ENCODE measurements at places on chromosomes 1 and 21.

- no peak for DNase-seq
These were observed 1.7 kb upstream of the PBX1 start for GRCh38 chr1:164557270-164557669.

DNA sequence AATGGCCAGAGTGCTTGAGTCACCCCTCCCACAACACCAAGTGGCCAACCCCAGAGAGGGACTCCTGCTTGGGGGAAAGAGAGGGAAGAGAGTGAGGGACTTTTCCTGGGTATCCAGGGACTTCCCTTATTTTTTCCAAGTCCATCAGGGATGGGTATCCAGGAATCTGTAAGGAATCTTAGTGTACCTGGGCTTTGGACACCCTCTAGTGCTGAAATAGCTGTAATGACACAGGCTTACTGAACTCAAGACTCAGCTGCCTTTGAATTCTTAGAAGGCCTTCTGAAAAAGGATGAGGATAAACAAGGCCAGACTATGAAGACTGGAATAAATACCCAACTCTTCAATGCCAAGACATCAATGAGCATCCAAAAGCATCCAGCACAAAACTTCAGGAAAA is 12.0 kb downstream of the TSHB start:
- DNase-seq, result no peak

DNA sequence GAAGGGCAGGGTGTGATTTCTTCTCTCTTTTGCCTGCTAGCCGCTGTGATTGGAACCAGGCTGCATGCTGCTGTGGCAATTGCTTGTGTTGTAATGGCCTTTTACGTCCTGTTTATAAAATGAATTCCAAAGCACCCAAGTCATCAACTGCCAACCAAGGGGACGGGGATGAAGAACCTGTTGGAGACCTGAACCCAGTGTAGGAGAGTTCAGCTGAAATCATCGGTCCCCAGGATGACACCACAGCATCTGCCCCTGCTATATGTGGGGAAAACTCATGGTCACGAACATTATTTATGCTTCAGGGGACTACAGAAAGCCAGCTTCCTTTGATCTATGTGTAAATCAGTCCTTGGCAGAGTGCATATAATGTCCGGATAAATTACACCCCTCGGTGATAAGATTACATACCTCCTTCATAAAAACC is 3.8 kb downstream of the TMEM167B start:
- DNase-seq, result no peak

GRCh38 chr1:115719285-115719684 is 49.2 kb downstream of the CASQ2 start:
- no peak for DNase-seq

DNA sequence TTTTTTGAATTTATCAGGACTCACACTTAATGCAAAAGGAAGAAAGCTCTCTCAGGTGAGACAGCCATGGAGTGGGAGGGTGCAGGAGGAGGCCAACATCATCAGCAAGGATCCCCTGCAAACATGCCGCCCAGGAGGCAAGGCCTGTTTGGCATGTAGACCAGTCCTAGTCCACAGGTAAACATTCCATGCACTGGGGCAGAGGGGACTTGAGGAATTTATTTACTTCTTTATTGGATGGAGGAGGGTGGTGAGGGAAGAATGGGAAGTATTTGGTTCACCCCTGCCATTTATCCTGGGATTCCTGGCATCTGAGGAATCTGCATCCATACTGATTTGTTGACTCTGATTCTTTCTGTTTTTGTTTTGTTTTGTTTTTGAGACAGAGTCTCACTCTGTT is 1.5 kb upstream of the UQCRHL start:
- no peak for DNase-seq

DNA sequence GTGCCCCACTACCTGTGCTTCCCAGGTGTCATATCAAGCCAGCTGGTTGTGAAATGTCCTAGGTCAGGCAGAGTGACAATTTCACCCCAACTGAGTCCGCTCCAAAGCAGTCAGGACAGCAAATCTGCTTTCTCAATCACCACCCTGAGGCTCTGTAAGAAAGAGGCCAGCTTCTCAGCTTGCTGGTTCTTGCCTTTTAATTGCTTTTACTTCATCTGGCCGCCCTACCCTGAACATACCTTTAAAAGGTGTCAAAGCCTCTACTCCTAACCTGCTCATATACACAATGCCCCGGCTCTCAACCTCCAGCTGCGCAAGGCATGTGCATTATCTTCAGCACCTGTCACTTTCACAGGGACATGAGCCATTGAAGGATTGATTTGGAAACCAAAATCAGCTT is 581.6 kb downstream of the NPHP4 start:
- DNase-seq, result no peak

DNA sequence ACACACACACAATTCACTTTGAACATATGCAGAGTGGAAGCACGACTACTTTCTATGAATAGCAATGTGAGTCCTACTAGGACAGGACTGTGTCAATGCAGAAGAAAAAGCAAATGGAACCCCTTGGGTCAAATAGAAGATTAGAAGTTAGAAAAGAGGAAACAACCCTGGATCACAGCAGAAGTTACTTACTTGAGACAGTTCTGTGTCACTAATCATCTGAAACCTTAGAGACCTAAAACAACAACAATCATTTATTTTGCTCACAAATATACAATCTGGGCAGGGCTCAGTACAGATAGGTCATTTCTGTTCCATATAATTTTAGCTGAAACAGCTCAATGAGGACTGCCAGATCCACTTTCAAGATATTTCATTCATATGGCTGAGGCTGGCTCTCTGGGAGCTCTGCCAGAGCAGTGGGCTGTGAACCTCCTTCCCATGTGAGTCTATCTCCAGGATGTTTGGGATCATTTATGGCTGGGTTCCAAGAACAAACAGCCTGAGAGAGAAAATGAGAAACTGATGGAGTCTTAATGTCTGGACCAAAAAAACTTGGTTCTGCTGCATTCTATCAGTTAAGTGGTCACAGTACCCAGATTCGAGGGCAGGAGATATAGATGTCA is 42.5 kb upstream of the IL10 start:
- DNase-seq, result peak; percentile 96
